ENCODE measurements at places on chromosomes 1 and 21.
A peak's percentile ranks its signal among the peaks of the same experiment; 100 is the strongest.

- DNase-seq = peak; percentile 7
These were observed 13.2 kb upstream of the SCYL3 start for GRCh38 chr1:169906938-169907337.

DNA sequence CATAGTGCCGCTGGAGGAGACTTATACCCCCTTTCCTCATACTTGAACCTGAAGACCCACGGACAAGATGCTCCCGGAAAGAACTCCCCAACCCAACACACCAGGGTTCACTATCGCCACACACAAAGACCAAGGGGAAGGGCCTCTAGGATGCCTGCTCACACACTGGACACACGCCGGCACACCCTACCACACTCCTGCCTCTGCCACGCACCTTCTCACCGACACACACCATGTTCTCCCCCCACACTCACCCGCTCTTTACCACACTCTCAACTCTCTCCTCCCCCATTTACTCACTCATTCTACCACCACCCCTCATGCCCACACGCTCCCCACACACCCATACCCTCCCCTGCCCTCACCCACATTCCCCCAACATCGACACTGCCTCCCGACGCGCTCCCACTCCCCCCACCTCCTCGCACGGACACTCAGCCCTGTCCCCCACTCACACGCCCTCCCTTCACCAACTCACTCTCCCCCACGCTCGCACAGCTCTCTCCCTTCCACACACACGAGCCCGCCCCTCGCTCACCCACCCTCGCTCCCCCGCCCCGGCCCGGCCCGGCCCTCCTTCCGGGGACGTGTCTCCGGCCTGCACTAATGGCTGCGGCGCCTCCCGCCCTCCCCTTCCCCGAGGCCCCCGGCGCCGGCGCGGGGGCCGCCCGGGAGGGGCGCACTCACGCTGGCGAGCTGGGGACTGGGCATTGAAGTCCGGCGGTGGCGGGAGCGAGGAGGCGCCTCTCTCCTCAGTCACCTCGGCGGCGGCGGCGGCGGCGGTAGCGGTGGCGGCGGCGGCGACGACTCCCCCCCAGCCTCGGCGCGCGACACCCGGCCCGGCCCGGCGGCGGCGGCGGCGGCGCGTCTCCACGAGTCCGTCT is 626 bp downstream of the PTP4A2 start:
- DNase-seq = peak; percentile 41

DNA sequence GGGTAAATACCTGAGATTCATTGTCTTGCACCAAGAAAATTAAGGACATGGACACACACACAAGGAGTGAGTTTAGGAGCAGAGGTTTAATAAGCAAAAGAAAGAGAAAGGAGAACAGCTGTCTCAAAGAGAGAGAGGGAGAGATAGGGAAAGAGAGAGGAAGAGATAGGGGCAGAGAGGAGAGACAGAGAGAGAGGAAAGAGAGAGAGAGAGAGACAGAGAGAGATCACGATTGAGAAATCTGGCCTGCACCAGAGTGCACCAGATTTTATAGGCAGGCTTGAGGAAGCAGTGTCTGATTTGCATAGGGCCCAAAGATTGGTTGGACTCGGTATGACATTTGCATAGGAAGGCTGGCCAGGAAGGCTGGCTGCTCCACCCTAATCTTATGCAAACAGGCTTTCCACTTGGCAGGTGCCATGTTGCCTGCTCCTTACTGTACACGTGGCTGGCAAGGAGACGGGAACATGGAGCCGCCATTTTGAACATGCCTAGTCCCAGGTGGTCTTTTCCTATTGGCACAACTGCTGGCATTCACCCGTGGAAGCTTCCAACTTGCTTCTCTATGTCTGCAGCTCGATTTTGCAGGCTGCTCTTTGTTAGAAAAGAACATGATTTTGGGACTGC is 419.9 kb downstream of the ZP4 start:
- DNase-seq = no peak

- DNase-seq = peak; percentile 47
These were observed 19.8 kb downstream of the NENF start for GRCh38 chr1:212452323-212453155.

- DNase-seq = no peak
These were observed 69.5 kb downstream of the RHOU start for GRCh38 chr1:228804640-228805413.

DNA sequence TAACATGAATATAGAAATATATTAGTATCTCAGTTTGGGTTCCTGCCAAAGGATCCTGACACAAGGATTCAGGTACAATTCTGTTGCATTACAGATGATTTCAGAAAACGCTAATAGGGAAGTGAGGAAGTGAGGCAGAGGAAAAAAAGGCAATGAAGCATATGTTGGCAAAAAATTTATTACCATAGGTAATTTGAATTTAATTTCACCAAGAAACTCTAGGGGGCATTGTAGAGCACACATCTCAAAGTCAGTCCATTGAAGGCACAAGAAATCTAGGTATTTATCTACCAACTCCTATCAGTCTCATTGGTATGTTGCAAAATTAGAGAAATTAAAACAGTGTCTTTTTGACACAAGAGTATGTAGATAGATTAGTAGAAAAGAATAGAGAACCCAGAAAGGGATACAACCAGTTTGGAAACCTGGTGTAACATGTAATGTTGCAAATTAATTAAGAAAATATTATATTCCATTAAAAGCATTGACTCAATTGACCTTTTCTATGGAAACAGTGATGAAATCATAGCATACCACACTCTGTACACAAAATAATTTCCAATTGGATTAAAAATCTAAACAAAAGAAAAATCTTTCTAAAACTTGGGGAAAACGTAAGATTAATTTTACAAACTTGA is 104.9 kb upstream of the SNX7 start:
- DNase-seq = no peak

DNA sequence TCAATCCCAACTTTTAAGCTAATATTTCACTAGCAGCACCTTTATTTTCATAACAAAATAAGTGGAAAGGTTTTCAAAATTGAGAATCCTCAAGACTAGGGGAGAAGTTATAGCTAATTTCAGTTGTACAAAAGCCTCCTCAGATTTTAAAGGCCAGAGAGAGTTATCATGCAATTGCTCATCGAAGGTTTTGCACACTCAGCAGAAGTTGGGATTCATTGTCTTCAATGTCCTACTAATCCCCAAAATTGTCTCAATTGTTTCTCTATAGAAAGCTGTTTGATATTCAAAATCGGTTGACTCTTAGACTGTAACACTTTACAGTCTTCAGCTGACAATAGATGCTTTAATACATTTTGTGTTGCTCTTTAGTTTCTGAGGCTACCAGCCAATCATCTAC is 170.7 kb upstream of the TNR start:
- no peak for DNase-seq

- DNase-seq = no peak
These were observed 42.9 kb upstream of the PLA2G2C start for GRCh38 chr1:20229171-20229570.

DNA sequence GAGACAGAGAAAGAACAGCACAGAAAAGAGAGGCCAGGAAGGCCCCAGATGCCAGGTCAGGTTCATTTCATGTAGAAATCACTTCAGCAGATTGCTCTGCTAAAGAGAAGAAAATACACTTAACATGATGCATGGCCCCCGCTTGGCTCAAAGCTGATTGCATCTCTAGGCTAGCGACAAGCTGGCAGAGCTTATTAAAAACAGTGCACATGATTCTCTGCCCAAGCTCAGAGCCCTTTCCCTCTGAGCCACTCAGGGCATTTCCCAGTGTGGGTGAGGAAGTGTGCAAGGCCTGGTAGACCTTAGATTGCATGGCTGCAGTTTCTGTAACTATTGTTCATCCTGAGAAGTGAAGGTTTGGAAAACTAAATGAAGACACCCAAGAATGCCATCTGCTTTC is 3.3 kb upstream of the CAPN9 start:
- DNase-seq = no peak

GRCh38 chr1:38430949-38431348 is 384.4 kb upstream of the POU3F1 start:
- no peak for DNase-seq

GRCh38 chr21:43981151-43981870 is 30.8 kb upstream of the TRAPPC10 start:
- no peak for DNase-seq

DNA sequence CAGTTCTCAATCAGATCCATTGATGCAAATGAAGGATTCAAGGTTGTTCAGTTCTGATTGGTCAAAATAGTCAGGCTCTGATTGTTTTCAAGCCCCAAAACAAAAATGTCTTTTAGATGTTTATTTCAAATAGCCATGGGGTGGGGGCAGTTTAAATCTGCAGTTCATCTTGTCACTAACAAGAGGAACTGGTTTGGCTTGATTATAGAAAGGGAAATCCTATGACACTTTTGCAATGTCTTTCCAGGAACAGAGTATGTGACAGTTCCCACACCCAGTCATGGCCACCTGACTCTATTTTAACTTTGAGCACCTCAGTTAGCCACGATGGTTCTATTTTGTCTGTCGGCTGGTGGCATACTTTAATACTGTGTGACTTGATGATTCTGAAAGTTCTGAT is 1544.1 kb downstream of the PLA2G4A start:
- no peak for DNase-seq

DNA sequence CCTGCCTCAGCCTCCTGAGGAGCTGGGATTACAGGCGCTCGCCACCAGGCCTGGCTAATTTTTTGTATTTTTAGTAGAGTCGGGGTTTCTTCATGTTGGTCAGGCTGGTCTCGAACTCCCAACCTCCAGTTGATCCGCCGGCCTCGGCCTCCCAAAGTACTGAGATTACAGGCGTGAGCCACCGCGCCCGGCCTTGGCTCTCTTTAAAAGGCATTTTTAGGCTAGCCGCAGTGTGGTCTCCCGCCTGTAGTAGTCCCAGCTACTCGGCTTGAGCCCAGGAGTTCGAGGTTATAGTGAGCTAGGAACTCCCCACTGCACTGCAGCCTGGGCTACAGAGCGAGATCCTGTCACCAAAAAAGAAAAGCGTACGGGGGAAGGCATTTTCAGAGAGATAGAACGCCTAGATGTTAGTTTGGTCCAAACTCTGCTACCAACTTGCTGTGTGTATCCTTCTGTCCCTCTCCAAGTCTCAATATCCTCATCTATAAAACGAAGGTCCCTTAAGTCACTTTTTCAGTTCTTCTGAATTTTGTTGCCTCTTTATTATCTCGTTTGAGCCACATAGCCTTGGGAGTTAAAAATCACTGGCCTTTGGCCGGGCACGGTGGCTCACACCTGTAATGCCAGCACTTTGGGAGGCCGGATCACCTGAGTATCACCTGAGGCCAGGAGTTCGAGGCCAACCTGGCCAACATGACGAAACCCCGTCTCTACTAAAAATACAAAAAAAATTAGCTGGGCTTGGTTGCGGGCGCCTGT is 734 bp downstream of the MED18 start:
- no peak for DNase-seq

- DNase-seq = peak; percentile 46
These were observed 7.6 kb upstream of the IL22RA1 start for GRCh38 chr1:24150234-24151174.

DNA sequence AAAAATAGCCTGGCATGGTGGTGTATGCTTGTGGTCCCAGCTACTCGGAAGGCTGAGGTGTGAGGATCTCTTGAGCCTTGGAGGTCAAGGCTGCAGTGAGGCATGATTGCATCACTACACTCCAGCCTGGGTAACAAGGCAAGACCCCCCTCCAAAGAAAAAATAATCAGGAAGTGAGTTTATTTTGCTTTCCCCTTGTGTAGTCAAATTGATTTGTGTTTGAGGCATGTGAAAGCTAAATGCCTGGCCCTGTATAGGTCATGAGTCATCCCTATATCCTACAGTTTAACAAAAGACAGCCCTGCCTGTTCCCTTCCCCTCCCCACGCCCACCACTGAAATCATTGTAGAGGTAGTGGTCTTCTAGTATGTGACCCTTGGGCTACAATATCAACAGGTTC is 241.4 kb upstream of the JUN start:
- DNase-seq = no peak

- DNase-seq = no peak
These were observed 5.8 kb downstream of the TTC13 start for GRCh38 chr1:230972855-230973271.

- DNase-seq = no peak
These were observed 10.9 kb upstream of the TUFT1 start for GRCh38 chr1:151529211-151529702.

GRCh38 chr1:68950036-68950435 is 453.2 kb upstream of the DEPDC1 start:
- no peak for DNase-seq

- DNase-seq = no peak
These were observed 41.0 kb upstream of the USP25 start for GRCh38 chr21:15688809-15689208.

- DNase-seq = no peak
These were observed 70.0 kb upstream of the TNFSF4 start for GRCh38 chr1:173276922-173277800.

- no peak for DNase-seq
These were observed 53.5 kb upstream of the BACH1 start for GRCh38 chr21:29245104-29245643.

DNA sequence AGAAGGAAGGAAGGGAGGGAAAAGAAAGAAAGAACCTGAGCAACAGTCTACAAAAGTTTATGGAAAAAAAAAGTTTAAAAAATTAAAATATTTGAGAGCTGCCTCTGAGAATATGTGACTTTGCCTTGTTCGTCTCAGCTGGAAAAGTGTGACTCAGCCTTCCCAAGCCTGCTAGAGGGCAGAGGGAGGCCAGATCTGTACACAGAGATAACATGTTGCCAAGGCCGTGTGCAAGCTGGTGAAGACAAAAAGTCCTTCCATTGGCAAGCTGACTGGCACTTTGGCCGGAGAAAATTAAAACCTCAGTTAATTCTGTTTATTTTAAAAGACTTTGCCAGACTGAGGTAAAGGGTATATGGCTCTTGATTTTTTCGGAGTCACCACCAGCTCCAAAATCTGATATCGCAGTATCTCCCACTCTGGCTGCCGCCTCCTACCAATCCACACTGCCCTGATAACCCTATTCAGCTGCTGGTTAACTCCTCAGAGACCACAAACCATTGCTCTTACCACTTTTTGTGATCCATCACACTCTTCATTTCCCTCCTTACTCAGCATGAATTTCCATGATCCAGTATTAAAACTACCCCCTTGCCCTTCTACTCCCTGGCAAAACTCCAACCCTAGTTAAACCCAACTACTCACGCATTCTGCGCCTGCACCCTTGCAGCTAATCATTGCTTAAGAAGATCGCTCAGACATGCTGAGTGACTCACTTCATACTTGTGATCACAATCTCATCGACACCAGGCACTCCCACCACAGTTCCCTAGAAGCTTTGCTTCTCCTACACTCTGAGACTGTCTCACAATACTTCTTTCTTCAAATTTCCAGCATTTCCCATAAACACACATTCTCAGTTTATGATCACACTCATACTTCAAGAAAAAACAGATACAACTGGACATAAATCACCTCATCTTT is 5.7 kb upstream of the PPP1R15B start:
- peak; percentile 90 for DNase-seq

DNA sequence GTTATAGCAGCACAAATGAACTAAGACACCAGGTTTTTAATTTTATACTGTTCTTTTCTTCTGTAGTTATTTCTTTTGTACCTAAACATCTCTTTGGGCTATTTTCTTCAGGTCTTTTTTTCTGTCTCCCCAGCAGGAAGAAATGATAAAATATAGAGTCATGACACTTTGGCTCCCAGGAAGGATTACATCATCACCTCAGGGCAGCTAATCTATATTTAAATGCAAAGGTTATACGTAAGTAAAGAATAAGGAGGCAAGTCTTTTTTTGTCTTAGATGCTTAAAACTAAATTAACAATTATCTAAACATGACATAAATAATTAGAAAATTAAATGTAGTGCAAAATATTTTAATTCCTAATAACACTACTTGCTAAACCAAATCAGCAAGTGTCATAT is 57.0 kb downstream of the WARS2 start:
- no peak for DNase-seq

All from AG09319 (cell line).